ENCODE measurements at places on chromosomes 7 and 10. TPM values are rescaled to one million over a fixed set of nuclear protein-coding genes. Genes with fewer than 3 reads are reported as not detected.

DNA sequence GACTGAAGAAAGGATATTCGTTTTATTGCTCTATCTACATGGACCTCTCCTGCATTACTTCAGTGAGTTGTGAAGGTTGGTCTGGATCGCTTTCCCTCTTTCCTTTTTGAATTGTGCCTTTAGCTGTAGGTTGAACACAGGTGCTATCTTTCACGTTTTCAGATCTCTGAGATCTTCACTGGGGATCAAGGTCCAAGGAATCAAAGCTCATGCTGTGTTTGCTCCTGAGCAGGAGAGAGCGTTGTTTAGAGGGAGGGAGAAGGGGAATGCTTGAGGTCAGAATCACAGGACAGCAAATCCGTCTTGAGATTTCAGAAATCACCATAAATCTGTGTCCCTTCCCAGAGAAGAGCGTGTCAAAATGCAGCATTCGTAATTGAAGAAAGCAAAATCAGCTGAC, 105.0 kb downstream of the INSYN2A start:
- no peak for DNase-seq

The DLX6 gene
- not detected for total RNA-seq

DNA sequence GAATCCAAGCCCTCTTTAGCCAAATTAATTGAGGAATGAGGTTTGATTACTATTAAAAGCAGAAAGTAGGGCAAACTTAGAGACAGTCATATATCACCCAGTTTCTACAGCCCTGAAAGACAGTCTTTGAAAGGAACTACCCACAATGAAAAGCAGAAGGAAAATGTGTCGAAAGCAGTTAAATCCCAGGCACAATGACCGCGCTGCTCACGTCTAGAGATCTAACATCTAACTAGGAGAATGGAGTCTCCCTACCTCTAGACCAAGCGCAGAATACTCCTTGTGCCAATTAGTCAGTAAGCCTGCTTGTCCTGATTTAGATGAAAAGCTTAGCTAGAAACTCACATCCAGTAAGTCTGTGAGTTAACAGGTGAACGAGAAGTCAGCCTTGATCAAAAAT, 350.0 kb downstream of the FGFR2 start:
- no peak for DNase-seq

DNA sequence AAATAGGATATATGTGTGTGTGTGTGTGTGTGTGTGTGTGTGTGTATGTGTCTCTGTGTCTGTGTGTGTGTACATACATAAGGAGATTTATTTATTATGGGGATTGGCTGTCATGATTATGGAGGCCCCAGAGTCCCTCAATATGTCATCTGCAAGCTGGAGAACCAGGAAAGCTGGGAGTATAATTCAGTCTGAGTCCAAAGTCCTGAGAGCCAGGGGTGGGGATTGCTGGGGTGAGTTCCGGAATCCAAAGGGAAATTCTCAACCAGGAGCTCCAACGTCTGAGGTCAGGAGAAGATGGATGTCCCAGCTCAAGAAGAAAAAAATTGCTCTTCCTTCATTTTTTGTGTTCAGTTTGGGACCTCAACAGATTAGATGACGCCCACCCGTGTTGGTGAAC, 50.7 kb upstream of the PLPP4 start:
- no peak for DNase-seq

GRCh38 chr7:15495170-15495569, 66.6 kb downstream of the AGMO start:
- no peak for DNase-seq

The UCN3 gene
- total RNA-seq: not detected

- no peak for DNase-seq
Measured at GRCh38 chr7:41825927-41826480, 123.1 kb upstream of the INHBA start.

DNA sequence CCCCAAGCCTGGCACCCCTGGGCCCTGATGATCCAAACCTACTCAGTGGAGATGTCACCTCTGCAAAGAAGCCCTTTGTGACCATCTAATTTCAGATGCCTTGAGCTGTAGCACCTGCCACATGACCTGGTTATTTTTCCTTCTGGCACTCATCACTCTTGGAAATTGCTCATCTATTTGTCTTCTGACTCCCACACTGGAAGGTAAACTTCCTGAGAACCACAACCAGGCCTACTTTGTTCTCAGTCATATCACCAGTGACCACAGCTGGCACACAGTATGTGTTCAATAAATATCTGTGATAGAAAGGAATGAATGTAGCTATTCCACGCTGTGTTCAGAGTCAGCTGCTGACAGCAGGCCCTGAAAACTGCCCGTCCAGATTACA, 97.1 kb downstream of the SH3PXD2A start:
- DNase-seq: no peak

- DNase-seq: no peak
Measured at GRCh38 chr7:64875658-64876406, 27.2 kb upstream of the ZNF273 start.

The CAMK2B gene
- total RNA-seq: under 0.01 TPM

The TMED4 gene
- 54.4 TPM for total RNA-seq

- no peak for DNase-seq
Measured at GRCh38 chr7:44062180-44062902, 3.0 kb downstream of the PGAM2 start.

DNA sequence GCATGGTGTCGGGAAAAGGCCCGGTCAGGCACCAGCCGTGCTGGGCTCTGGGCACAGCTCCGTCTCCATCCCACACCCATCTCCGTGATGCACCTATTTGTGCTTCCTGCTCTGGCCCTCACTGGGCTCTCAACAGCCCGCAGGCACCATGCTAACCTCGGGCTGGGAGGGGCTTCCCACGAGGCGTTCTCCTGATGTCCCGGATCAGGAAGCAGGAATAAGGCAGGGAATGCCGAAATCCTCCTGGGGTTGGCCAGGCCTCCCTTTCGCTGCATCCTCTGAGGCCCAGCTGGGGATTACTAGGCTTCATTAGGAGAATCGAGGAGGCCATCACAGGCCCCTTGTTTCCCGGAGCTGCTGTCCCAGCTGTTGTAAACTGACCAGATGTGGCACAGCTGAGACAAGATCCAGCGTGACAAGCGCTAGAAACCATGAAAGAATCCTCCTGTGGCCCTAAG, 72.0 kb downstream of the FAM53B start:
- DNase-seq: peak; percentile 42

GRCh38 chr10:132436861-132437410, 39.9 kb downstream of the PWWP2B start:
- no peak for DNase-seq

DNA sequence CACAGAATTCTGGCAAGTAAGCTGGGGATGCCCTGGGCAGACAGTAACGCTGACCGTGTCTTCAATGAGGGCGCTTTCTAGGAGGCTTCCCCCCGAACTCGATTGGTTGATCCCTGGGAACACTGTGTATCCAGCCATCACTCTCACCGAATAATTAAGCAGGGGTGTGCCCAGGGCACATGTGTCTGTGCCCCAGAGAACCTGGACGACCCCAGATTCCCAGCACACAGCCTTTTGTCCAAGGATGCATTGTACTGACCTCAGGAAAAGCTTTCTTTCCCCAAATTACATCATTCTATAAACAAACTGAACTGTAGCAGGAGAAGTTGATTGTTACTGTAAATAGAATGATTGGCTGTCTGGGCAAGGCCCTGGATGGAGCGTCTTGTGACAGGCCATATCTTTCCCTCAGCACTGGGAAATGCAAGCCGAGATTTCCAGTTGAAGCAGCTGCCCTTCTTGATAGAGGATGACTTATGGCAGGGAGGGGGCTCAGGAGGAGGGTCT, 6.6 kb upstream of the DEPP1 start:
- no peak for DNase-seq

GRCh38 chr7:157807510-157807909, 470.7 kb downstream of the DNAJB6 start:
- no peak for DNase-seq

Measured in fibroblast of villous mesenchyme (primary cell).